ENCODE measurements at places on chromosomes 11 and 22. TPM values are rescaled to one million over a fixed set of nuclear protein-coding genes. Genes with fewer than 3 reads are reported as not detected.

Gene MYRF
- 1.2 TPM for total RNA-seq

Gene THAP12
- total RNA-seq, result 39.3 TPM

Gene KRTAP5-10
- total RNA-seq, result not detected

Gene DUSP8
- 1.5 TPM for total RNA-seq

Gene DTX4
- total RNA-seq, result 16.1 TPM

Gene OR11H1
- not detected for total RNA-seq

Gene MS4A7
- 0.43 TPM for total RNA-seq

All from placental epithelial cell (primary cell).